CD4-positive, CD25-positive, alpha-beta regulatory T cell (primary cell): ENCODE measurements at places on chromosomes 4 and X. TPM values are rescaled to one million over a fixed set of nuclear protein-coding genes. Genes with fewer than 3 reads are reported as not detected.

DNA sequence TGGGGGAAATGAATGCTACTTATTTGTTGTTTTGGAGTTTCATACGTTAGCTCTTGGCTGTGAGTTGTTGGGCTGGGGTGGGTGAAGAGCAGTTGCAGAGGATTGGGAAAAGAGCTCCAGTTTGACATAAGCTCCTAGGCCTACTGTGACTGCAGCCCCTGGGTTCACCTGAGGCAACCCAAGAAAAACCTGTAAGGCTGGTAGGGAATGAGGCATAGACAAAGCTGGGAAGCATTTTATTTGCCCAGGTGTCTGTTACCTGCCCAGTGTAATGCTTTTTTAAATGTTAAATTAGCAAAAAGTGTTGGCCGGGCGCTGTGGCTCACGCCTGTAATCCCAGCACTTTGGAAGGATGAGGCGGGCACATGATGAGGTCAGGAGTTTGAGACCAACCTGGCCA lies 160.0 kb downstream of the FHIP1A start:
- no peak overlapping the region for H3K27ac ChIP-seq
- H3K4me1 ChIP-seq, result no peaks in the 10 kb centered on the region
- H3K36me3 ChIP-seq, result no peaks in the 10 kb centered on the region
- DNase-seq, result no peak
- H3K4me3 ChIP-seq, result no peak overlapping the region
- peaks cover 4% of the 10 kb centered on the region for H3K27me3 ChIP-seq

DCHS2 gene
- not detected for polyA plus RNA-seq

DNA sequence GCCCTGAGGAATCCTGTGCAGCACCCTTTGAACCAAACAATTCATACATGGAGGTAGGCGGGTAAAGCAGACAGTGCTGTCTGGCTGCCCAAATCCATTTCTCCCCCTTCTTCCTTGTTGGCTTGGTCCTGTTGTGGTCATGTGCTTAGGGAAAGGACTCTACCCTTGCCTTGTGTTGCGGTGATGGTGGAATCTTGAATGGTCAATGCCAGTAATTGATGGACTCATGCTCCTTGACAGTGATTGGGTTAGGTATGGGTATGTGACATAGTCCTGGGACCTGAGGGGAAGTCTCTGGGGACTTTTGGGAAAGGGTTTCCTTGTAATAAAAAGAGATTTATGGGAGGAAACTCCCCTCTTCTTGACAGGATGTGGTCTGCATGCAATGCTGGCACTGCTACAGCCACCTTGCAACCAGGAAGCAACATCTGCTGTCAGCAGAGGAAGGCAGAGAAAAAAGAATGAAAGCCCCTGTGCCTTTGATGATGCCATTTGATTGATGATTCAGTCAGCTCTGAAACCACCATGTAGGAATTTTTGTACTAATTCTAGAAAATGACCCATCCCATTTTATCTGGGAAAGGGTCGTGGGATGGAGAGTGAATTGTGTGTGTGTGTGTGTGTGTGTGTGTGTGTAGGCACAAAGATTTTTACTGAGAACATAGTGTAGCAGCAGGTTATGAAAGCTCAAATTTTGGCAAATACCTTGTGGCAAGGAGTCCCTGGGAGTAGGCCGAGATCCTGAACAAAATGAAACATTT lies 30.0 kb upstream of the HUWE1 start:
- peak overlapping the region; percentile 90 for H3K27ac ChIP-seq
- peak overlapping the region; percentile 83 for H3K4me3 ChIP-seq
- peak; percentile 86 for DNase-seq

- H3K36me3 ChIP-seq, result no peaks in the 10 kb centered on the region
- H3K27ac ChIP-seq, result no peak overlapping the region
- no peaks in the 10 kb centered on the region for H3K27me3 ChIP-seq
- H3K4me3 ChIP-seq, result no peak overlapping the region
- no peaks in the 10 kb centered on the region for H3K4me1 ChIP-seq
These were observed 92.7 kb downstream of the PJA1 start for GRCh38 chrX:69072486-69073006.

DNA sequence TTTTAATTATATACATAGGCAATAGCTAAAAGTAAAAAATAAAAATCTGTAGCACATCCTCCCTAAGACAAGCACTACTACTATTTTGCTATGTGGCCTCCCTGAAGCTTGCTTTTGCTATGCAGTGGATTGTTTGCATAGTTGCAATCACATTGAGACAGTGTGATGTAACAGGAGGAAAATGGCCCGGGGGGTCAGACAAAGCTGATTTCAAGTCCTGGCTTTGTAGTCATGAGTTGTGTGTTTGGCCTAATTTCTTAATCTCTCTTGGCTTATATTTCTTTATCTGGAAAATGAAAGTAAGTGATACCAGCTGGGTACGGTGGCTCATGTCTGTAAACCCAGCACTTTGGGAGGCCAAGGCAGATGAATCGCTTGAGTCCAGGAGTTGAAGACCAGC lies 166.6 kb downstream of the LHFPL1 start:
- no peaks in the 10 kb centered on the region for H3K36me3 ChIP-seq
- DNase-seq, result no peak
- no peaks in the 10 kb centered on the region for H3K4me1 ChIP-seq
- H3K27me3 ChIP-seq, result no peaks in the 10 kb centered on the region
- no peak overlapping the region for H3K4me3 ChIP-seq

DSPP gene
- not detected for polyA plus RNA-seq

S100P gene
- polyA plus RNA-seq, result 4.1 TPM

GRCh38 chrX:585115-585808 lies 45.3 kb upstream of the SHOX start:
- H3K4me1 ChIP-seq, result no peaks in the 10 kb centered on the region
- no peak overlapping the region for H3K4me3 ChIP-seq
- H3K36me3 ChIP-seq, result no peaks in the 10 kb centered on the region
- no peak for DNase-seq

GRCh38 chr4:2487632-2488031 lies 18.7 kb downstream of the RNF4 start:
- peak overlapping the region; percentile 15 for H3K4me3 ChIP-seq
- peak overlapping the region; percentile 26 for H3K27ac ChIP-seq
- peaks cover 56% of the 10 kb centered on the region for H3K4me1 ChIP-seq
- H3K36me3 ChIP-seq, result peaks cover 35% of the 10 kb centered on the region
- H3K27me3 ChIP-seq, result no peaks in the 10 kb centered on the region
